Fibroblast of skin of left quadriceps (primary cell): ENCODE measurements at places on chromosomes 5 and 9.

DNA sequence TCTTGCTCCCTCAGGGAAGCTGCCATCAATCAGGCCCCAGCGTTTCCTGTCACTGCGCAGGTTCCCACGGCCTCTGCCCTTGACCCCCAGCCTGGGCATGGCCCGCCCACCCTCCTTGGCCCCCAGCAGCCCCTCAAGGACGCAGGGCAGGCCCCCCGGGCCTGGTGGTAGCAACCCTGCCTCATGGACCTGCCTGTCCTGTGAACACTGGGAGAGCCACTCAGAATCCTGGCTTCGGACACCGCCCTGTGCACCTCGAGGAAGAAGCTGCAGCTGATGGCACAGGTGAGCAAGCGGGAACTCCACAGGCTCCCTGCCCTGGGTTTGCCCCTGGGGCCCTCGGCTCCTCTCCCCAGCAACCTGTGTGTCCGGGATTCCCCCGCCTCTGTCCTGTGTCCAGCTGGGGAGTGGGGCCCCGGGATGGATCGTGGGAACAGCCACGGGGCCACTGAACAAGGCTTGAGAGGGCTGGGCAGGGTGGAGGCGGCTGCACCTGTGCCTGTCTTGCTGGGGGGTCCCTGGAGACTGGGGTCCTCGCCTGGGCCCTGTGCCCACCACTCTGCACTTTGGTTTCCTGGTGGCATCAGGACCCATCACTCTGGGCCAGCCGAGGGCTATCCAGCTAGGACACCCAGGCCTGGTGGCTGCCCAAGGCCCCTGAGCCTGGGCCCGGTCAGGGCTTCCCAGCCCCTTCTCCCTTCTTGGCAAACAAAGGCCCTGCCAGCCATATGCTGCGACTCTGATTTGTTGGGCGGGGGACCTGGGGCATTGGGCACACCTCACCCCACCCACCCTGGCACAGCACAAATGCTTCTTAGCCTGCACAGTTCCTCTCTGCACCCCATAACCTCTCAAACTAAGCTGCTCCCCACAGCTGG is 33.5 kb upstream of the EGFL7 start:
- DNase-seq: no peak

- no peak for DNase-seq
Observed at GRCh38 chr5:144179226-144179625, 8.6 kb downstream of the KCTD16 start.

DNA sequence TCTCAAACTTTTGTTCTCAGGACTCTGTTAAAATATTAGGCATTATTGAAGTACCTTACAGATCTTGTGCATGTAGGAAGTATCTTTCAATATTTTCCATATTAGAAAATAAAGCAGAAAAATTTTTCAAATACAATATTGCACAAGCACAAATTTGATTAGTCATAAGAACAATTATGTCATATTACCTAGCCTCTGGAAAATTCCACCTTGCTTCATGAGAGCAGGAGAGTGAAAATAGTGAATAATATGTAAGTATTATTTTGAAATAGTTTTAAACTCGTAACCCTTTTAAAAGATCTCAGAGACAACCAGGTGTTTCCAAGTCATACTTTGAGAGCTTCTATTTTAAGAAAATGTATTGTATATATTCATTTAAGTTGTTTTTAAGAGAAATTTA is 1672.9 kb upstream of the ACO1 start:
- DNase-seq: no peak

- DNase-seq: no peak
Observed at GRCh38 chr9:1156794-1157550, 106.8 kb downstream of the DMRT2 start.

- no peak for DNase-seq
Observed at GRCh38 chr9:3855929-3856328, 330.1 kb upstream of the RFX3 start.

GRCh38 chr5:141864371-141865370 is 13.5 kb downstream of the PCDH1 start:
- DNase-seq: no peak

DNA sequence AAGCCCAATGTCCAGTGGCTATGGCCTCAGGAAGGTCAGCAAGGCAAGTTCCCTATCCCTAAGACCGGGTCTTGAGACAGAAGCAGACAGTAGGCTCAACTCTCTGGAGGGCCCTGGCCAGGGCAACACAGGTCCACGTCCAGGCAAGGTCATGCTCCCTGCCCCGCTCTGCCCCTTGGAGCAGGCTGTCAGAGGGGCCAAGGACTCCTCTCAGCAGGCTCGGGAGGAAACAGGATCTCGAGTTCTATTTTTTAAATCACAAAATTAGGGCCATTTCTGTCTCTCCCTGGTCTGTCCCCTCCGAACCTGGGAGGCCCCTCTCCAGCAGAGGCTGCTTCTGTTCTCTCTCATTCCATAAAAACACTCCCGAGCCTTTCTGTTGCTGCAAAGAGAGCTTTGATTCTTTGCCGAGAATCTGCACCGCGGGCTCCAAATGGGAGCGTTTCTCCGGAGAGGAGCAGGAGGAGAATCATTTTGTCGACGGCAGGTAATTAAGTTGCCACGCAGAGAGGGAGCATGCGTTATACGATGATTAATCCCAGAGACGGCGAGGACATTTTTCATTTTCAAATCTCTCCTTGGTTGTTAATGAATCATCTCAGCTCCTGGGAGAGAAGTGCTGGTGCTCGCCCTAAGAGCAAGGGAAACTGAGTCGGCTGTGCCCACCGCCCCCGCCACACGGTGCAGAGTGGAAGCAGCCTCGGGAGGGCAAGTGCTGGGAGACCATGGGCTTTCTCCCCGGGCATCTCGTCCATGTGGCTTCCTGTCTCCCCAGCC is 24.5 kb upstream of the FCN1 start:
- no peak for DNase-seq

GRCh38 chr9:68802525-68803015 is 97.5 kb downstream of the PIP5K1B start:
- no peak for DNase-seq

- DNase-seq: peak; percentile 34
Observed at GRCh38 chr5:130141659-130142320, 237.5 kb downstream of the CHSY3 start.

GRCh38 chr9:34746526-34746925 is 36.6 kb upstream of the CCL21 start:
- no peak for DNase-seq

GRCh38 chr5:73751254-73751914 is 125.4 kb downstream of the ARHGEF28 start:
- DNase-seq: no peak

- DNase-seq: no peak
Observed at GRCh38 chr5:133120156-133120750, 68.4 kb downstream of the HSPA4 start.

DNA sequence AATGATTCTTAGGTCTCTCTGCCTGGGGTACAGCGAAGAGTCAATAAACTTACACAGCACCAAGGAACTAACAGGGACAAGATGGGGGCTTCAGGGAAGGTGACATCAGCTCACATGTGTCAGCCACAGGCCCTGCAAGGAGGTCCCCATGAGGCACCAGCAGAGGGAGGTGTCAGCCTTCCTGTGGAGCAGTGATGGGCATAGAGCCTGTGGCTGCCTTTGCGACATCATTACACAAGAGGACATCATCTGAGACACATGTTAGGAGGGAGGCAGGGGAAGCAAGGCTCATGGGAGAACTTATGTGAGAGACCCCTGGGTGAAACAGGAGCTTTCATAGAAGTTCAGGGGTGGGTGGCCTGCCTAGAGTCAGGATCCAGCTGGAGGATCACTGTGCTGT is 389.6 kb downstream of the SEMA5A start:
- DNase-seq: peak; percentile 23

DNA sequence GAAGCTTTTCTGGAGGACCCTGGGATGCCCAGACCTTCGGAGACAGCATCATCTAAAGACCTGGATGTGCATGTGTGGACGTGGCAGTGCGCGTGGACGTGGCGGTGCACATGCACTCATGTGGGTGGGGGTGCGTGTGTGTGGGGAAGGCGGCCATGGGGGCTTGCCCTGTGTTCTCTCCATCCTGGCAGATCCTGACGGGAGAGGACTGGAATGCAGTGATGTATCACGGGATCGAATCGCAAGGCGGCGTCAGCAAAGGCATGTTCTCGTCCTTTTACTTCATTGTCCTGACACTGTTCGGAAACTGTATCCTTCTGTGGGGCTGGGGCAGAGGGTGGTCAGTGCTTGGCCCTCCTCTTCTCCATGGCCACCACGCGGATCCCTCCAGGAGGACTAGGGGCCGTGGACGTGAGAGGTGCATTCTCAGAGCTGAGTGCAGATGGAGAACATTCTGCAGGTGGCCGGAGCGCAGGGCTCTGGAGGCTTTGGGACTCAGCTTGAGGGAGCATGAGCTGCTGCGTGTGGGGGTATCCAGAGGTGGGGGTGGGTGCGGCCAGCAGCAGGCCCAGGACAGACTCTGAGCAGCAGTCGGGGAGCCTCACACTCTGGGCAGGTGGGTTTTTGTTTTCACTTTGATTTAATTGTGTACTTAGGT is 129.1 kb downstream of the CACNA1B start:
- no peak for DNase-seq

GRCh38 chr9:91386765-91387164 is 25.0 kb upstream of the AUH start:
- no peak for DNase-seq

- no peak for DNase-seq
Observed at GRCh38 chr5:132431632-132432031, 58.9 kb downstream of the IRF1 start.
